ENCODE measurements at places on chromosomes 3 and 15.

- DNase-seq: no peak
These were observed 11.4 kb upstream of the CSPG4 start for GRCh38 chr15:75723847-75724660.

GRCh38 chr3:134065252-134066157 is 35.8 kb upstream of the SLCO2A1 start:
- no peak for DNase-seq

DNA sequence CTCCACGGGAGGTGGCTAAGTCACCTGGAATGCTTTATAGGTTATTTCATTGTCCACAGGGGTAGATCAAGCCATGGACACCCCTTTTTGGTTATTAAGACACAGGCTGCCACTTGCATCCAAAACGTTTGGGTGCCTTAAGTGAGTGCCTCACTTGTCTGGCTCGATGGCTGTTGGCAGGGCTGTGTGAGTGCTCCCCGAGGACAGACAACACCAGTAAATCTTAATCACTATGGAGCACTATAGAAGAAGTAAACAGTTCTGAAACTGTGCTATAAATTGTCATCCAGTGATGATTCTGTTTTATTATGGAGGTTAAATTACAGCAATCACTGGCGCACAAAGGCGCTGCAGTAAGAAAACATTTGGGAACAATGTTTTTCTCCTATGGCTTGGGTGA is 215.5 kb downstream of the CACNA2D3 start:
- no peak for DNase-seq

GRCh38 chr3:120302361-120302760 is 17.3 kb upstream of the GPR156 start:
- no peak for DNase-seq

DNA sequence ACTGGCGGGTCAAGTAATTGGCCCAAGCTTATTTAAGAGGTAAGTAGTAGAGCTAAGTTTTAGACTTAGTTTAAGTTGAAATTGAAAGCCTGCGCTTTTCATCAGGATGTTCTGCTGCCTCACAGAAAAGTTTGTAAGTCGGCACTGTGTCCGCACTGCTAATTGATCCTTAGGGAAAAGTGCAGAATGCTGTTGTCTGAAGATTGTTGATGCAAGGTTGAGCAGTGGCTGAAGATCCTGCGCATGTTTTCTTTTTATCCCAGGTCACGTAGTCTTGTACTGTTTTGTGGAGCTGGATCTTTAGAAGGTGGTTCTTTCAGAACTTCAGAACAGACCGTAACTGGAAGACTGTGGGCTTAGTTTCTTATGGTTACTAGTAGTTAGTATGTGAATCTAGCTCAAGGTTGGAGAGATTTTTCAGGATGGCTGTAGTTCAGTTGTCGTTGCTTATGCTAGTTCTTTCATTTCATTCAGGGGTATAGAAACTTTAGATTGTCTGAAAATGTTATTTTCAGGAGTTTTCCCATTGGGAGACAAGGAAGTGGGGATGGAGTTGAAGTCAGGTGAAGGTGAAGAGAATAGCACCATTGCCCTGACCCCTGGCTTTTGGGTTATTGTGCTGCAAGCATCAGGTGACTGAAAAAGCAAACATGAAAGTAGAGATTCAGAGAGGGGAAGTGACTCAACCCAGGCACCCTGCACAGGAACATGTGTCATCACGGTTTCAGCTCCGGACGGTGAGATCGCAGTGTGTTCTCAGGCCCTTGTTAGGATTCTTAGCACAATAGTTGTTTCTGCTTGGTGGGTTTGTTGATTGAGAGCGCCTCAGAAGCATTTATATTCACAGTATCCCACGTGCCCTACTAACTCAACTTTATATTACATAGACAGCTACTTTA is 32.8 kb downstream of the AKAP13 start:
- DNase-seq: peak; percentile 62

GRCh38 chr15:33022629-33023028 is 171.9 kb downstream of the FMN1 start:
- no peak for DNase-seq
